ENCODE measurements at places on chromosomes 12 and 14. TPM values are rescaled to one million over a fixed set of nuclear protein-coding genes. Genes with fewer than 3 reads are reported as not detected.
A peak's percentile ranks its signal among the peaks of the same experiment; 100 is the strongest.

- no peak overlapping the region for H3K27ac ChIP-seq
- peaks cover 27% of the 10 kb centered on the region for H3K27me3 ChIP-seq
- no peaks in the 10 kb centered on the region for H3K4me1 ChIP-seq
- DNase-seq: no peak
- peaks cover 13% of the 10 kb centered on the region for H3K36me3 ChIP-seq
Measured at GRCh38 chr12:49190974-49191373, 2.1 kb upstream of the TUBA1A start.

DNA sequence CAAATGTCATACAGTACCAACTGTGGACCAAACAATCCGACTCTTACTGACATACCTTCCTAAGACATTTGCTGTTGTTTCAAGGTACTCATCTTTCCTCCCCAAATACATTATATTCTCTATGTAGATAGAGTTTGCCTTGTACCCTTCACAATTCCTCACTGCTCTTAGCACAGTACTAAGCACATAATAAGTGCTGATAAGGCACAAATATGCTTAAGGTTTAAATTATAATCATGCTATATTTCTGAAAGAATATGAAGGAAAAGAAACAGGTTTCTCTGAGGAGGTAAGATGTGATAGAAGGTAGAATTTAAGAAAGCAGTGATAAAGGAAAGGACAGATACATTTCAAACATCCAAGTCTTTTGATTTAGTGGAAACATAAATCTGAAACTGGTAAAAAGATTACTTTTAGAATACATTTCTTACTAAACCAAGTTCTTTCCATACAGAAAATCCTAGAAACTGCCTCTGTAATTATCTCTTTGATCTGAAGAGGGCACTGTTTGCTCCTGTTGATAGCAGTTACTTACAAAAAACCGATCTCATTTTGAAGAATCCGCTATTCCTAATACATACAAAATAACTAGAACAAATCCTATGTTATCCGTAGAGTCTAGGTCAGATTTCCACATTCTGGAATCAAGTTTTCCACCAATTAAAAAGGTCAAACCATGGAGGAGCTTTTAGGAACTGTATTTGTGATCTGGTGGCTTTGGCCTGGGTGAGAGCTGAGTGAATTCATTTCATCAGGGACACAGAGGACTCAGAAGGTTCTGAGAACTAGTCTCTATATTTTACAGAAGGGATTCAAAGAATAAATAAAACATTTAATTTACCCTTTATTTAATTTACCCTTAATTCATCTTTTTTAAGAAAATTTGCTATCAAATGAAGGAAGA lies 311.9 kb downstream of the DAD1 start:
- H3K4me1 ChIP-seq: no peaks in the 10 kb centered on the region
- H3K27ac ChIP-seq: no peak overlapping the region
- H3K36me3 ChIP-seq: no peaks in the 10 kb centered on the region

GRCh38 chr14:24925771-24926374 lies 124.1 kb downstream of the STXBP6 start:
- H3K4me1 ChIP-seq: peaks cover 13% of the 10 kb centered on the region
- no peak overlapping the region for H3K4me3 ChIP-seq
- H3K27me3 ChIP-seq: no peaks in the 10 kb centered on the region
- H3K27ac ChIP-seq: no peak overlapping the region
- no peaks in the 10 kb centered on the region for H3K36me3 ChIP-seq

DNA sequence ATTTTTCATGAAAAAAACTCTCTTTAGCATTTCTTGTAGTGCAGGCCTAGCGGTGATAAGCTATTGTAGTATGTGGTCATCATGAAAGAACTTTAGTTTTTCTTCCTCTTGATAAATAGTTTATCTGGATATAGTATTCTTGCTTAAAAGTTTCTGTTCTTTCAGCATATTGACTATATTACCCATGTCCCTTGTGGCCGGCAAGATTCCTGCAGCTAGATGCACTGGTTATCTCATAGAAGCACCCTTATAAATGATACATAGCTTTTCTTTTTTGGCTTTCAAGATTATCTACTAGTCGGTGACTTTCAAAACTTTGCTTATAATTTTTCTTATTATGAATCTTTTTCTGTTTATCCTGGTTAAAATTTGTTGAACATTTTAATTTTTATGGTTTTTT lies 234.8 kb downstream of the ALG10 start:
- H3K27me3 ChIP-seq: no peaks in the 10 kb centered on the region
- no peaks in the 10 kb centered on the region for H3K36me3 ChIP-seq
- no peaks in the 10 kb centered on the region for H3K4me1 ChIP-seq
- H3K4me3 ChIP-seq: no peak overlapping the region

- no peaks in the 10 kb centered on the region for H3K4me1 ChIP-seq
- no peaks in the 10 kb centered on the region for H3K36me3 ChIP-seq
- H3K4me3 ChIP-seq: no peak overlapping the region
- H3K27ac ChIP-seq: no peak overlapping the region
Measured at GRCh38 chr14:24542346-24542936, 33.6 kb downstream of the CTSG start.

DNA sequence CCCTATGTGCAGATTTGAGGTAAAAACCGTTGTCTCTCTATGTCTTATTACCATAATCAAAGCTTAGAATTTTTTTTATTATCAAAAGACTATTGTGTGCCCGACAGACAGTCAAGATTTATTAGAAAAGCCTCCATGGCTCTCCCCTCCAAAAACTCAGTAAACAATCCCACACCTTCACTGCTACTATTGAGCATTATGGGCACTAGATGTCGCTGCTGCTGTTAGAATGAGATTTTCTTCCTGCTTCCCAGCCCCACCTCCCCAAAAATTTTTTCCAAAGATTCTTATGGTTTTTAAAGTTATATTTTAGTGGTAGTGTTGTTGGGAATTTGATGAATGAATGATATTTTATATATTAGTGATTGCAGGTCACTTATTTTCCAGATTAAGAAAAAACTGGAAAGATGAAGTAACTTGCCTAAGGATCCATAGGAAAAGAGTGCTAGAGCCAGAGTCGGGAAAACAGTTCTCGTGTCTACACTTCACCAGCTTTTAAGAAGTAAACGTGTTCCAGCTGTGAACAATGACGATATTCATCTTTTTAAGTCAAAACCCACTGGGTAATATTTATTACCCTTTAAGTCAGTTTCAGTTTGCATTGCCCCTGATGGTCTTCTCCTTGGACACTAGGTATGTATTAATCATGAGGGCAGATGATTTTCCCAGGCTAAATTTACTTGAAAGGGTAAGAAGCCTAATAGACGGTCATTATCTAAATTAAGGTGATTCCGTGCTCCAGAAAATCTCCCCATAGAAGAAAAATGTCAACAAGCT lies 12.2 kb upstream of the FOXG1 start:
- H3K4me3 ChIP-seq: peak overlapping the region; percentile 8
- no peak overlapping the region for H3K27ac ChIP-seq
- H3K27me3 ChIP-seq: peaks cover 50% of the 10 kb centered on the region
- peaks cover 18% of the 10 kb centered on the region for H3K4me1 ChIP-seq
- DNase-seq: peak; percentile 52
- H3K36me3 ChIP-seq: peaks cover 4% of the 10 kb centered on the region

DNA sequence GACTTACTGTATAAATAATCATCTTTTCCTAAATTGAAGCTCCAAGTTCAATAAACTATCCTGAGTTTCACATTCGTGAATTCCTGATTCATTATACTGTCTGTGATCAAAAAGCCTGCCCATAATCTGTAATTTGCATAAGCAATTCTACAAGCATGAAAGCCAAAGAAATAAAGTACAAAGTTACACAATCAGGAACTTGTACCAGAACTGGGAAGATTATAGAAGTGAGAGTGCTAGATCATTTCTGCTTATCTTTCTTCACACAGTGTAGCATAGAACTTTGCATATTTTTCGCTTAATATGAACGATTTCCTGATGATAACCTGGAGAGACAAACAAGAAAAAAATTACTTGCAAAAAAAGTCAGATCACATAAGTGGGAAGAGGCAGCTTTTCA lies 308.2 kb downstream of the C12orf50 start:
- no peak overlapping the region for H3K27ac ChIP-seq
- no peaks in the 10 kb centered on the region for H3K36me3 ChIP-seq
- no peak overlapping the region for H3K4me3 ChIP-seq
- no peak for DNase-seq
- no peaks in the 10 kb centered on the region for H3K27me3 ChIP-seq

GRCh38 chr12:80513211-80513610 lies 69.2 kb downstream of the PTPRQ start:
- no peaks in the 10 kb centered on the region for H3K27me3 ChIP-seq
- H3K36me3 ChIP-seq: no peaks in the 10 kb centered on the region
- no peak overlapping the region for H3K4me3 ChIP-seq

- H3K4me1 ChIP-seq: no peaks in the 10 kb centered on the region
- H3K4me3 ChIP-seq: no peak overlapping the region
- H3K36me3 ChIP-seq: no peaks in the 10 kb centered on the region
- peaks cover 57% of the 10 kb centered on the region for H3K27me3 ChIP-seq
Measured at GRCh38 chr14:94439453-94440057, 13.0 kb downstream of the SERPINA11 start.

DNA sequence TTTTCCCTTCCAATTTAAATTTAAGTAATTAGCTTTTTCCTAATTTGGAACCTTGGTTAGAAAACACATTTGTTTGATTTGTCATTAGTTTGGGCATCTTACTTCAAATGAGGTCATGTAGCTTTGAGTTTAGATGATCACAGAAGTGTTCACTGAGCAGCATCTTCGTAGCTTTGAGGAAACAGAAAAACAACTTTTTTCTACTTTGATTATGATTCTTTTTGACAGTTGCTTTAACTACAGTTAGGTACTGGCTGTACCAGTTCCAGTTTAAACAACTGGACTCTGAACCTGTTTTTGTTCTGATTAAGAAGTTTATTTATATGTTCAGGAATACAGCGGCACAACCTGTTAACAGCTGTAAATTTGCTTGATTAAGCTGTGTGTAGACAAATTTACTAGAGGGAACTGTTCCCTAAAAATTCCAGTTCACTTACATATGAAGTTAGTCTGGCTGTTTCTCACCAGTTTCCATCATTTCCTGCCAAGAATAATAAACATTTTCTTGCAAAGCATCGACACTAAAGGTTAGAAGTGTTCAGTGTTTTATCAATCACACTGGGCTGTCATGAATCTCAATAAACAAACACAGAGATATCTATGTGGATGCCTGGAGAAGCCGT lies 191.9 kb downstream of the RAD51B start:
- no peaks in the 10 kb centered on the region for H3K27me3 ChIP-seq
- no peak overlapping the region for H3K27ac ChIP-seq
- no peak overlapping the region for H3K4me3 ChIP-seq
- DNase-seq: no peak

DNA sequence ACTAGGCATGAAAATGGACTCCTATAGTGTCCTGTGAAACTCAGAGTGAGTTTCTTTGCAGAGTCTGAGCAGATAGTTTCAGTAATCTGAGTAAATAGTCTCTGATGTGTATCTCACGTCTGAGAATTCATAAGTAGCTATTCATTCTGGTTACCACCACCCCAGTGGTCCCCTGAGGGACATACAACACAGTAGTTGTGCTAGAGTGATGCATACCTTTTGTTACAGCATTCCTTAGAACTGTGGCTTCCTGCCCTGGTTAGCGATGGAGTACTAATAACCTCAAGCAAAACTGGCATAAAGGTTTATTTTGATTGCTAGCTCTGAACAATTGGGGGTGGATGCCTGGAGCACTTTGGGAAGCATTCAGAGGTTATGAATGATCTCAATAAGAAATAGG lies 114.7 kb downstream of the DAAM1 start:
- no peak overlapping the region for H3K4me3 ChIP-seq
- H3K36me3 ChIP-seq: no peaks in the 10 kb centered on the region
- no peak for DNase-seq
- H3K27me3 ChIP-seq: no peaks in the 10 kb centered on the region

- no peaks in the 10 kb centered on the region for H3K36me3 ChIP-seq
- H3K27me3 ChIP-seq: no peaks in the 10 kb centered on the region
- H3K27ac ChIP-seq: no peak overlapping the region
- DNase-seq: no peak
- H3K4me1 ChIP-seq: no peaks in the 10 kb centered on the region
Measured at GRCh38 chr14:53532853-53533252, 379.7 kb upstream of the DDHD1 start.

GRCh38 chr14:35020713-35021112 lies 25.4 kb upstream of the FAM177A1 start:
- H3K4me1 ChIP-seq: no peaks in the 10 kb centered on the region
- peaks cover 22% of the 10 kb centered on the region for H3K36me3 ChIP-seq
- no peak overlapping the region for H3K27ac ChIP-seq
- H3K4me3 ChIP-seq: no peak overlapping the region
- DNase-seq: no peak

GRCh38 chr12:98417266-98417665 lies 98.1 kb upstream of the TMPO start:
- no peaks in the 10 kb centered on the region for H3K27me3 ChIP-seq
- no peak overlapping the region for H3K4me3 ChIP-seq
- peaks cover 33% of the 10 kb centered on the region for H3K4me1 ChIP-seq
- DNase-seq: no peak

GRCh38 chr12:46743456-46743855 lies 82.3 kb downstream of the SLC38A4 start:
- no peak for DNase-seq
- no peak overlapping the region for H3K4me3 ChIP-seq
- no peaks in the 10 kb centered on the region for H3K4me1 ChIP-seq
- no peaks in the 10 kb centered on the region for H3K27me3 ChIP-seq
- no peak overlapping the region for H3K27ac ChIP-seq

DNA sequence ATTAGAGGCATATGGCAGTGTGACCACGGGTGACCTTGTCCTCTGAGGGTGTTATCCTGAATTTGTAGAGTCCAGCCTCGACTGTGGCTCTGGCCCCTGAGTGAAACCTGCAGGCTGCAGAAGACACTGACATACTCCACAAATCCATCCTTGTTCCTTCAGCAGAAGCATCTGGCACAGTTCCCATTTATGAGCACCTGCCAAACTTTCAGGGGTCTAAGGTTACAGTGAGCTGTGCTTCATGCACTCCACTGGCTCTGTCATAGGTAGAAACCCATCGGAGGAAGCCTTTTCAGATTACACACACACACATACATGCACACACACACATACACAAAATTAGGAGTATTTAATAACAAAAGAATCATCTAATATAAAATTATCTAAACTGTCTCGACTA lies 13.6 kb upstream of the NUAK1 start:
- no peaks in the 10 kb centered on the region for H3K4me1 ChIP-seq
- no peak for DNase-seq
- H3K27ac ChIP-seq: no peak overlapping the region
- H3K27me3 ChIP-seq: peaks cover 23% of the 10 kb centered on the region
- no peaks in the 10 kb centered on the region for H3K36me3 ChIP-seq

- no peak overlapping the region for H3K27ac ChIP-seq
- H3K36me3 ChIP-seq: no peaks in the 10 kb centered on the region
Measured at GRCh38 chr12:76790564-76791552, 26.9 kb downstream of the ZDHHC17 start.

The PDE3A gene
- total RNA-seq: 19.6 TPM

The BBOF1 gene
- 1.8 TPM for total RNA-seq

The GUCY2C gene
- total RNA-seq: not detected

The DICER1 gene
- total RNA-seq: 58.7 TPM

The PLXNC1 gene
- 1.3 TPM for total RNA-seq

The SERPINA1 gene
- 167 TPM for total RNA-seq

The SELPLG gene
- 0.76 TPM for total RNA-seq

Measured in Calu3 (cell line).